ENCODE measurements at places on chromosomes 4 and X.

DNA sequence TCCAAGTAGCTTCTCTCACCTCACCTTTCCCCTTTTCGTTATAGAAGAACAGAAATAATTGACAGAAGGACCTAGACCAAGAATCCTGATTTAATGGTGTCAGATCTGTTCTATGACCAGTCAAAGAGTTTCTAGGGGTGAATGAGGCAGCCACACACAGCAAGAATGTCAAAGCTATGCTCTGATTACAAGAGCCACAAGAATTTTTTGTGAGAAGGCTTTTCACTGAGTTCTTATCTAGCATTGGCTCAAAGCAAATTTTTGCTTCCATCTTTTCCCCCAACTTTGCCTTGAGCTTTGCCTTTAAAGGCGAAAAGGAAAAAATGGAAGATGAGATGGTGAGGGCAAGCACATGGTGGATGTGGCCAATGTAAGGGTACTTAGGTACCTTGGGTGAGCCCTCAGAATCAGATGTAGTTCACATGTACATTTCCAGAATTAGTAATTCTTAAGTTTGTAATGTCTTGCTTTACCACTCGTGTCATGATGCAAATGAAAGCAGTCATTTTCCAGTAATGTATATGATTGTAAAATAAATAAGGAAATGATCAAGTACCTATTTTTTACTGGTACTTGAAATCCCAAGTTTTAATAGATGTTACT lies 23.5 kb downstream of the FMR1 start:
- no peak for DNase-seq

- no peak for DNase-seq
These were observed 932 bp upstream of the LEF1 start for GRCh38 chr4:108169664-108170063.

- DNase-seq = no peak
These were observed 9.9 kb upstream of the NLGN4X start for GRCh38 chrX:6238576-6238975.

DNA sequence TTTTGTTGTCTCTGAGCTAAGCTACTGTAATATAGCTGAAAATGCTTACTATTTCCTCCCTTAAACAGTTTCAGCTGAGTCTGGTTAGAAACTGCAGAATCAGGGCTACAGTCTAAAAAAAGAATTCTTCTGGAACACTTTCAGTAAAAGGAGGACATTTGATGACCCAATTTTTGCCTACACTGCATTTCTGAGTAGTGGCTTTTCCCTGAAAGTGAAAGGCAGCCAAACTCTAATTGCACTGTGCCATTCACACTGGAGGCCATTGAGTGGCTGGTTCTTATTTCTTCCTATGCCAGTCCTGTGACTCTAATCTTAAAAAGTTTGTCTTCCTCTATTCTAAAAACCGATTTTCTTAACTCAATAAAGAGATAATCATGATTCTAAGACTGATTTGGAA lies 526.0 kb downstream of the CFAP47 start:
- DNase-seq = no peak

DNA sequence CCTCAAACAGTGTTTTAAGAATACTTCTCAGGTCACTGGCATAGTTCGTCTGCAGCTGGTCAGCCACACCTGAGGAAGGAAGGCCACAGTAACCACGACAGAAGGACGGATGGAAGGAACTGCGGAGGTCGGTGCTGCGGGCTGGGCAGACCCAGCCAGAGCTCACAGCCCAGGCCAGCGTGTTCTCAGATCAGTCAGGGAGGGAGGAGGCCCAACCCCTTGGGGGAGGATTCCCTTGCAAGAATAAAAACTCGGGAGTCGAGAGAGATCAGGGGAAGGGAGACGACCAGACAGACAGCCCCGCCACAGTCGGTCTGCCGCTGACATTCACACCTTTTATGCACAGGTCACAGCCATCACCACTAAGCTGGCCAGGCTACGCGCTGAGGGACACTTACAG lies 11.3 kb upstream of the MXD4 start:
- no peak for DNase-seq

- DNase-seq = no peak
These were observed 367.5 kb upstream of the GRID2 start for GRCh38 chr4:91936311-91936710.

DNA sequence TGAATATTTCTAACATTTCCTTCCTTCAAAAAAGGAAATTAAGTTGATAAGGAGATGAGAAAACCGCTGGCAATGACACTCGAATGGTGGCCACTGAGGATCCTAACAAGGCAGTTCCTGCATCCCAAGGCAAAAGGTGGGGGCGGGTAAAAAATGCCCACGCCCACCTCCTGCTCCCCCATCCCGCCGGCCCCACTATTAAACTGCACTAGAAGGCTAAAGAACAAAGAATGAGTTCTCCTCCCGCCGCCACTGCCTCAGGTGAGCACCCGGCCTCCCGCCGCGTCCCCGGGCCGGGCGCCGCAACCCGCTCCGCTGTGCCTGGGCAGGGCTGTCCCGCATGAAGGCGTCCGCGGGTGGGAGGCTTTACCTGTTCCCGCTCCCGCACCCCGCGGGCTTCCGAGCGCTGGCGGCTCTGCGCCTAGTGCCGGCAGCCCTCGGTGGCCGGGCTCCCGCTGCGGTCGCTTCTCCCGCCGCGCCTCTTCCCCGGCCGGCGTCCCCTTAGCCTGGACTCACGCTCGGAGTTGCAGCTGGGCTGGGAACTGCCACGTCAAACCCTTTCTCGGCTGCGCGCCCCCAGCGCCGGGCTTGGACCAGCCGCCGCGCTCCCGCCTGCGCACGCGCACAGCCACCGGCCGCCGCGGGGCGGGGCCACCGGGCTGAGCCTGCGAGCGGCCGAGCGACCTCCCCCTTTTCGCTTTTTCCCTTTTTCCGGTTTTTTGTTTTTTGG lies at the start of gene SEC24D:
Gene SEC24D, minus strand, starts transcription at position 556 of the 730 bp plus-strand sequence. CDS start 2,430 bp downstream, outside the sequence.
- peak; percentile 97 for DNase-seq

DNA sequence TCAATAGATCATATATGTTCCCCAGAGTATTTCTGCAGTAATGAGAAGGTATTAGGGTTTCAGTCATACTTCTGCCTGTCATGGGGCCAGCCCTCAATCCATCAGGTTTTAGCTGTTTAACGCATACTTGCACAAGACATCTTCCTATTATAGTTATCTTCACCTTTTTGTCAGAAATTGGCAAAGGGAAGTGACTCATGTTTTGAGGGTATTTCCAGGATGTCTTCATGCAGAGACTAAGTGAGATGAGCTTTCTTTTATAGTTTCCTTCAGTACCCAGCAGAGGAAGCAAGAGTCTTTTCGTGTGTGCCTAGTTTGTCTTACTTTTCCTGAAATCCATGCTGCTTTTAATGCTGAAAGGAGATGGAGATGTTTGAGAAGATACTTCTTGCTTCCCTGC lies 9.5 kb downstream of the CSTF2 start:
- DNase-seq = peak; percentile 66

- DNase-seq = no peak
These were observed 95.4 kb downstream of the ARHGAP24 start for GRCh38 chr4:85570388-85570787.

DNA sequence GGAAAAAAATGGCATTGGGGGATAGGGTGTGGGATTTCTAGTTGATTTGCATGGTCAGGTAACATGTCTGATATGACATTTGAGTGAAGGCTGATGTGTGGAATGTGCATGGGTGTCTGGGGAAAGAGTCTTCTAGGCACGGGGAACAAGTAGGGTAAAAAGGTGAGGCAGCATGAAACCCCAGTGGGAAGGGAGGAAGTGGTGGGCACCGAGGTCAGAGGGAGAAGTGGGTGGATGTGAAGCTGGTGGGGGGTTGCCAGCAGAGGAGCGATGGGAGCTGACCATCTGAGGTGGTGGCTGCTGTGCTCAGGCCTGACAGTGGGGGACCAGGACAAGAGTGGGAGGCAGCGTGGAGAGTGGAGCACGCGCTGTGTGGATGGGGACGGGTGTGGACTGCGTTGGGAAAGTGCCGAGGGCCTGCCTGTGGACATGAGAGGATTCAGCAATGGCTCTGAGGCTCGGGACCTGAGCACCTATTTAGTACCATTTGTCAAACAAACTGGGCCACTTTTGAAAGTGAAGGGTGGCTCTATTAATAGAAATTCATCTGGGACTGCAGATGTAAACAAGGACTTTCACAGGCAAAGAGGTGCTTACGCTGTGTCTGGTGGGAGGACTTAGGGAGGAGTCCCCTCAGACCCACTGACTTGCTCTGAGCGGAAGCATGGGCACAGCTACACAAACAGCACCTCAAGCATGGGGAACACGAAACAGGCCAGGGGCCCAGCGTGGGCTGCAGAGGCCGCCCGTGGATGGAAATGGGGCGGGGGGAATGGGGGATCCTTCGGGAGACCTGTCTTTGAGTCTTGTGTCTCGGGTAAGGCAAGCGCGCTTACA lies 16.7 kb upstream of the S100P start:
- DNase-seq = no peak

GRCh38 chr4:158395889-158396288 lies 125.8 kb upstream of the RXFP1 start:
- DNase-seq = no peak

GRCh38 chr4:169164669-169165415 lies 105.9 kb downstream of the SH3RF1 start:
- no peak for DNase-seq

DNA sequence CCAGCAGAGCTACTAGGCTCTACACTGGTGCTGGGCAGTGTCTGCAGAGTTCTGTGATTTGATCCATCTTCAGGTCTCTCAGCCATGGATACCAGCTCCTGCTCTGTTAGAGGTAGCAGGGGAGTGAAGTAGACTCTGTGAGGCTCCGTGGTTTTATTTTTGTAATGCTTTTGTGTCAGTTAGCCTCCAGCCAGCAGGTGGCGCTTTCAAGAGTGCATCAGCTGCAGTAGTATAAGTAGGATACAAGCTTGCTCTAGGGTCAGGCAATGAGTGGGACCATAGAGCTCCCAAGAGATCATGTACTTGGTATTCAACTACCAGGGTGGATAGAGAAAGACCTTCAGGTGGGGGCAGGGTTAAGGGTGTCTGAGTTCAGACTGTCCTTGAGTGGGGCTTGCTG lies 362.5 kb upstream of the TRAM1L1 start:
- peak; percentile 68 for DNase-seq

GRCh38 chr4:125573786-125574185 lies 259.0 kb downstream of the FAT4 start:
- DNase-seq = no peak

- DNase-seq = no peak
These were observed 76.9 kb downstream of the PJA1 start for GRCh38 chrX:69088171-69088938.

- no peak for DNase-seq
These were observed 15.9 kb downstream of the IL15 start for GRCh38 chr4:141652161-141652778.

GRCh38 chr4:140609548-140610425 lies 41.0 kb upstream of the UCP1 start:
- DNase-seq = no peak

DNA sequence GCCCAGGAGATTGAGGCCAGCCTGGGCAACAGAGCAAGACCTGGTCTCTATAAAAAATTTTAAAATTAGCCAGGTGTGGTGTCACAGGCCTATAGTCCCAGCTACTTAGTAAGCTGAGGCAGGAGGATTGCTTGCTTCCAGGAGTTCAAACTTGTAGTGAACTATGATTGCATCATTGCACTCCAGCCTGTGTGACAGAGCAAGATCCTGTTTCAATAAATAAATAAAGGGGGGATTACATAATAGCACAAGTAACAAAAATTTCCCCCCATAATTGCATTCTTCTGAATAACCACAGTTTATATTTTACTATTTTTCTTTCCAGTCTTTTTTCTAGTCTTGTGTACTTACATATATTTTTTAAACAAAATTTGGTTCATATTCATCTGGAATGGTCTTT lies 135.6 kb downstream of the CHIC2 start:
- no peak for DNase-seq

- no peak for DNase-seq
These were observed 102.0 kb upstream of the ZNF827 start for GRCh38 chr4:146040623-146041022.

- DNase-seq = no peak
These were observed 793 bp downstream of the GRIA3 start for GRCh38 chrX:123184866-123185276.

- DNase-seq = no peak
These were observed 41.7 kb upstream of the FAM9C start for GRCh38 chrX:13086076-13086475.

- no peak for DNase-seq
These were observed 219.7 kb downstream of the NSUN7 start for GRCh38 chr4:40969501-40969900.

DNA sequence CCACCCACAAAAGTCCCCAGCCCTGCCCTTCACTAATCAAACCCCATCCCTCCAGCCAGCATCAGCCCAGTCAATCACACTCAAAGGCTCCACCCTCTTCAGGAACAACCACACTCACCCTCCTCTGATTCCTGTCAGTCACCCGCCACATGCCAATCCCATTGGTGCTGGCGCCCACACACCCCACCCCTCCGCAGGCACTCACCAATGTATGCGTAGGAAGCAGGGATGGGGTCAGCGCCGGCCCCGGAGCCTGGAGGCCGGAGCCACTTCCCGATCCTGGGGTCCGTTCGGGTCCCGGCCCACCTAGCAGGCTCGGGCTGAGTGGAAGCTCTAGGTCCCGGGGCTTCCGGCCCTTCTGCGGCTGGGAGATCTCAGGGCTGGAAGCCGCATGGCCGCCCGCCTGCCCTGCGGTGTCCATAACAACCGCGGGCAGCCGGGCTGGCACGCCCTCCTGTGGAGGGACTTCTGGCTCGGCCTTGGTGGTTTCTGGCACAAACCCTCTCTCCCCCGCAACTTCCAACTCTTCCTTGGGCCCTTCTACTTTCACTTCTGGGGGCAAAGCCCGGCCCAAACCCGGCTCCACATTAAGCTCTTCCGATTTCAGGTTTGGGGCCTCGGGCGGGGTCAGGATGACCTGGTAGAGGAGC lies 7.9 kb upstream of the CFP start:
- DNase-seq = peak; percentile 76

DNA sequence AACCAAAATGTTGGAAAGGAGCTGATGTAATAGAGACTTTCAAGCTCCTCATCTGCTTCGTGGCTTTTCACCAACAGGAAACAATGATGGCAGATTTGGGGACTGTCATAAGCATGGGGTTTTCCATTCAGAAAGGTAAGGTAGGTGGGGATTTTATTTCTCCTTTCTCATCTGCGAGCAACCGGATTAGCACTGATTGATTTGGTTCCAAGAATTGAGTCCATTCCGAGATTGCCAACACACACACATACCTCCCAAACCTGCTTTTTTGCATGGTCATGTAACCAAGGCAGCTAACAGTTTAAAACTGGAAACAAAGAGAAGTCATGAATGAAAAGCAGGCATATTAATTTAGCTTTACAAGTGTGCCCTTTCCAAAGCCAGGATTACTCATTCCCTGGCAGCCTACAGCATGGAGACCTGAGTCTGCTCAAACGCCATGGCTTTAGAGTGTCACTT lies 63.0 kb upstream of the LNX1 start:
- no peak for DNase-seq

- DNase-seq = peak; percentile 79
These were observed 328.6 kb downstream of the ARHGAP10 start for GRCh38 chr4:148060264-148061140.

GRCh38 chr4:167622481-167623240 lies 388.4 kb upstream of the SPOCK3 start:
- DNase-seq = peak; percentile 77

- no peak for DNase-seq
These were observed 1025.0 kb upstream of the PCDH10 start for GRCh38 chr4:132123870-132124623.
